ENCODE measurements at places on chromosomes 2 and 18.

DNA sequence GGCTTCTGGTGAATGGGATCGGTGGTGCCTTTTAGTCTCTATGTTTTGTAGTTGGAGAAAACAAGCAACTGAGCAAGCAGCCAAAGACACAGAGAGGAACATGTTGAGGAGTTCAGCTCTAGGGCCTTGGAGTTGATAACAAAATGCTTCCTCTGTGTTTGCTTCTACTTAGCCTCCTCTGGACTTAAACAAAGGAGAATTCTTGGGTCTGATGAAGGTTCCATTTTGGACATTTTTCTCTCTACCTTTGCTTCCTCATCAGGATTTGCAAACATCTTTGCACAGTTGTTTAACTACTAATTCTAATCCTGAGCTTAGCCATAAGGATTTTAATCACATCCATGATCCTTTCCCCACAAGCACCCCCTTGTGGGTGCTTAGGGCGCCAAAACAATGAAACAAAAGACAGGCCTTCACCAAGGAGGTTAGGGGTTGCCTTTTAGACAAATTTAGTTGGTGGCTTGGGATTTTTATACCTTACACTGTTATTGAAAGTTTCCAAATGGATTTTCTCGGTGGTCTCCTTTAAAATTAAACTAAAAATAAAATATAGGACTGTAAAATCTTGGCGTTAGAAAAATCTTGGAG is 148.5 kb upstream of the SATB2 start:
- no peak for DNase-seq

DNA sequence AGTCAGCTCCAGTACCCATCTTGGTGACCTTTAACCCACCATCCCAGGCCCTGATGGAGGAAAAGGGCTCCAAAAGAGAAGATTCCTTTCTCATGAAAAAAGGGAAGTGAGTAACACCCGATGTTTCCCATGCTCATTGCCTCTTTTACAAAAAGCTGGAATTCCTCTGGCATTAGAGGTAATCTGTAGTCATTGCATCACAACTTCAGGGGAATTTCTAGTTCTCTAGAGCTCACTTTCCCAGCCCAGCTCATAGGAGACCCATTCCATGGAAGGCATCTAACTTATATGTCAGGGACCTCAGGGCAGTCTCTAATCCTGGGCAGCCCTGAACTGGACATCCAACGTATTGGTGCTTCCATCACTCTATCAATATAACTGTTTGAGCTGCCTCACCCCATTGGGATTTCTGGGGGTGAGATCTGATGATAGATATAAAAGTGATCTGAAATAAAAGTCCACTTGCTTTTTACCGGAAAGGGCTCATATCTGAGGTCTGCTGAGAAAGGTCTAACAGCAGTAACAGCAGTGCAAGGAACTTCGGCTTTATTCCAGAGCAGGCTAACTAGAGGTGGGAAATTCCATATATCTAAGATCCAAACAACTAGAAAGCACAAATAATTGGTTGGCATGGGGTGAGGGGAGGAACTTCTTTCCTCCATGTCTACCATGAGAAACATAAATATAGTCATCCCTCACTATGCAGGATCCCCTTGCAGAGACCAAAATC is 106.1 kb downstream of the ETAA1 start:
- DNase-seq, result no peak

- DNase-seq, result no peak
Measured at GRCh38 chr2:12816379-12817306, 99.9 kb downstream of the TRIB2 start.

DNA sequence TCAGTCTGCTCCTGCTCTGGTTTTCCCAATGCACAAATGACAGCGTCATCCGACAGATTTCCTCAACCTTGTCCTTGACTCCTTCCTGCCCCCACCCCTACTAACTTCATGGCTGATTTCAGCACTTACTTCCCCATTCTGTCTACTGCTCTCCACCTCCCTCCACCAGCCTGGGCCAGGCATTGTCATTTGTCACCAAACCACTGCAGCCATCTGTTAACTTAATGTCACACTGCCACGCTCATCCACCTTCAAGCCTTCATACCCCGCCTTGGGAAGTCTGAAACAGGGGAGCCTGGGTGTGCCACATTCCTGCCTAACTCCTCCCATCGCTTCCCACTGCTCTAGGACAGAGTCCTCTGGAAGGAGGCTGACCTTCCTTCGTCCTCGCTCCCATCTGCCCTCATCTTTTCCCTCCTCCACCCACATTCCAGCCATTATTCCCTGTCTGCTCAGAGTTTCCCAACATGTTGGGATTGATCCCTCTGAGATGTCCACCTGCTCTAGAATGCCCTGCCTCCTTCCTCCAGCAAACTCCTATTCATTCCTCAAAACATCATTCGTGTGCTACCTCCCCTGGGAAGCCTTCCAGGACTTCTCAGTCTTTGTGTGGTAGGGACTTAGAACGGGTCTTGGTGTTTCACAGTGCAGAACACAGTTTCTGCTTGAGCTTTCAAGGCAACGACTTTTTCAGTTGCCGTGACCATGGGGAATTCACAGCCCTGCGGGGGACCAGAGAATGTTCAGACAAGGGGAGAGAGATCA is 42.2 kb upstream of the SMAD7 start:
- DNase-seq, result no peak

DNA sequence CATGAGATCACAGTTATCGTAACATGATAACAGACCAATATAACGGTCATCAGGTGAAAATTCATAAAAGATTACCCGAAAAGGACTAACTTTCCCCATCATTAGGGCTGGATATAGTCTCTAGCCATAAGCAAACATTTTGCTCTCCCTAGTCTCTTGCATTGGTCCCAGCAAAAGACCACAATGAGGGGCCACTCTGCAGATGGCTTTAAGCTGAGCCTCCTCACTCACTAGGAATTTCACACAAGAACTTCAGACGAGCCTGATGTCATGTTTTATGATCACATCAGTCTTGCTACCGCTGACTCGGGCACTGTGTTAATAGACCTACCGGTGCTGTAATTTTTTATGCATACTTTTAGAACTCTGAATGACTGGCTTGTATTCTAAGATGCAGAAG is 35.2 kb downstream of the STK17B start:
- no peak for DNase-seq

DNA sequence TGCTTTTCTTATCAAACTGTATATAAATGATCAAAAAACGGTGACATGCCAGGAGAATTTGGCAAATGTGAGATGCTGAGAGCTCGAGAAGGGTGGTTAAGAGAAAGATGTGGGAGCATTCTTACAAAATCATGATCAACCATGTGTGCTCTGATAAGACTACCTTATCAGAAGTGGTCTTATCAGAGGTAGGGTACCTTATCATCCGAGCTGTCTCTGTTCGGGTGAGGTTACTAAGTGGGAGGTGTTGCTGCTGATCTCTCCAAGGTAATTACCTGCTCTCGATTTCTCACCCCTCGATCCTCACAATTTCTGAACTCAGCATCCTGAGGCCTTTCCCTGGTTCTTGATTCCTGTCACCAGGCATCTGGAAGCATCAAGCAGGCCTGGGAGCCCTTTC is 813.0 kb upstream of the ID2 start:
- DNase-seq, result no peak

- no peak for DNase-seq
Measured at GRCh38 chr2:7119132-7119835, 202.1 kb downstream of the RNF144A start.

- no peak for DNase-seq
Measured at GRCh38 chr2:172052000-172052983, 33.0 kb upstream of the DLX1 start.

DNA sequence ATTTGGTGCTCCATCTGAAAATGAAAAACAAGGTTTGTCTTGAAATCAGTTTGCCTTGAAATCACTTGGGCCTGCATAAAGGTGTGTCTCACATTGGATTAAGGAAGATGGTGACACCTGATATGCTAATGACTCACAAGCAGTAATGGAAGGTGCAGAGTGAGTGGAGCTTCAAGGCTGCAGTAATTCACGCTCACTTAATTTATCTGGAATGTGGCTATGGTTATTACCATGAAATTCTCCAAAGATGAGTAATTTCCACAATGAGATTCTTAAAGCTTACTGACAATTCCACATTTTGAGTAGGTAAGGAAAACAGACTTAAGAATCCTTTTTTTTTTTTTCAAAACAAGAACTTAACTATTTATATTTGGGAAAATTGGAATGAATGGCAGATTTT is 156.8 kb downstream of the PAX3 start:
- no peak for DNase-seq

- no peak for DNase-seq
Measured at GRCh38 chr18:22283116-22283395, 113.7 kb downstream of the GATA6 start.

GRCh38 chr2:186648130-186648529 is 45.7 kb upstream of the FAM171B start:
- DNase-seq, result no peak

DNA sequence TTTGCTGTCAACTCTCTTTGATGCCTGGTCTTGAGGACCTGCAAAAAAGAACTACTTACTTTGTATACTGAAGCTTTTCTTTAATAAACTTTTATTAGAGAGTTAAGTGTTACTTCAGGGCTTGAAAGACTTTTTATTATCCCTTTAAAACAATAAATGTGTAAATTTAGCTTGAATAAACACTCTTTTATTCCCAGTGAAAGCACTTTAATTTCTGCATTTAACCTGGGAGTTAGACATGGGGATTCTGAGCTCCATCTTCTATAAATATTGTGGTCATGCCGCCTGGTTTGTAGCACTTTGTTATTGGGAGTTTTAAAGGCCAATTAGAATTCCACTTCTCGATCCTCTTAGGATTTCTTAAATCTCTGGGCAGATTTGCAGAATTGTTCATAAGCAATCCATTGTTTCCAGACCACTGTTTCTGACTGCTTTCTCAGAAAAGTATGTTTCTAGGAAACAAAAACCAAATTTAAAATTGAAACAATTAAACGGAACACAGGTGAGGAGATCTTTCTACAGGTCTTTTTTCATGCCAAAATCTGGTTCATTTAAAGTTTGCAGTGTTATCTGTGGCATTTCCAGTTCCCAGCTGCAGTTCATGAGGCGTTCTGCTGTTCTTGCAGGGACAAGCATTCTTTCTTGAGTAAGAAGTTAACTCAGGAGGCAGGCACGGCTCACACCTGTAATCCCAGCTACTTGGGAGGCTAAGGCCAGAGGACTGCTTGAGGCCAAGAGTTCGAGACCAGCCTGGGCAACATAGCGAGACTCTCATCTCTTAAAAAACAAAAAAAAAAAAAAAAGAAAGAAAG is 18.1 kb upstream of the E2F6 start:
- no peak for DNase-seq

DNA sequence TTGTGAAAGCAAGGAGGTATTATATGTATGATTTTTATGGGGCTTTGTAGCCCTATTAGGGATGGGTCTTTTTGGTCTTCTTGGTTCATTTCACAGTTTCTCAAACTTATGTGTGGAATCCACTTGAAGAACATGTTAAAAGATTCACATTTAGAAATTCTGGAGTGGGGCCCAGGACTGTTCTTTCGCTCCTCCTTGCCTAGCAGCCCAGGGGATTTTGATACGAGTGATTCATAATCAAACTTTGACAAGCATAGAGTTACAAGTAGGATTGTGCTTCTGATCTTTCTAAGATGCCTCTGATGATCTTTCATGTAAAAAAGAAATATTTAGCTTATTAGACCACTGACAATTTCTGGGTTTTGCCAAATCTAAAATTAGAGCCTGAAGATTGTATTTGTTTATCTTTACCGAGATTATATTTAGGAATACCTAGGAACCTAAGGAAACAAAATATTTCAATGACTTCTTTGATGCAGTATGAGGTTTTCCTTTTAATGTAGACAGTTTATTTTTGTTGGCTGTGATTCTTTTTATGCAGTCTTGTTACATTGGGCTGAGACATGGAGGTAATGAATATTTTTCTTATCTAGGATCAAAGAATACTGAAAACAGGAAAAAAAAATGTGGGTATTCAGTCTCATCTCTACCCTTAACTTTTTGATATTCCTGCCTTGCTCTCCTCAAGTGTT is 324.0 kb downstream of the PARD3B start:
- DNase-seq, result no peak

- DNase-seq, result no peak
Measured at GRCh38 chr2:29706171-29706720, 215.1 kb downstream of the ALK start.

GRCh38 chr2:53938904-53939303 is 31.9 kb downstream of the PSME4 start:
- DNase-seq, result no peak

DNA sequence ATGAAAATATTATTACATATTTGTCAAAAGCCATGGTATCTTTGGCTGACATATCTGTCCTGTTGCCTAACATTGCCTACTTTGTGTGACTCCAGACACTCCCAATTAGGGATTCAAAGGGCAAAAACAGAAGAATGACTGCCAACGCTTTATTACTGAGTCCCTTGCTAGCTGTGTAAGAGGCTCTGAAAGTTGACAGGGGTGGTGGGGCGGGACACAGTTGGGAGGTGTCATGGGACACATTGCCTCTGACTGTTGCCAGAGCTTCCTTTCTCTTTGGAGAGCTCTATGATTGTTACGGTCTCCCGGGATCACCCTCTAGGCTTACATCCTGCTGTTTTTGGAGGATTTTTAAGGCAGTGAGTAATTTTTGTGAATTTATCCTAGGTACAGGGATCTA is 249.6 kb upstream of the ACVR2A start:
- no peak for DNase-seq

- no peak for DNase-seq
Measured at GRCh38 chr18:75779450-75779849, 351.9 kb upstream of the SMIM21 start.

DNA sequence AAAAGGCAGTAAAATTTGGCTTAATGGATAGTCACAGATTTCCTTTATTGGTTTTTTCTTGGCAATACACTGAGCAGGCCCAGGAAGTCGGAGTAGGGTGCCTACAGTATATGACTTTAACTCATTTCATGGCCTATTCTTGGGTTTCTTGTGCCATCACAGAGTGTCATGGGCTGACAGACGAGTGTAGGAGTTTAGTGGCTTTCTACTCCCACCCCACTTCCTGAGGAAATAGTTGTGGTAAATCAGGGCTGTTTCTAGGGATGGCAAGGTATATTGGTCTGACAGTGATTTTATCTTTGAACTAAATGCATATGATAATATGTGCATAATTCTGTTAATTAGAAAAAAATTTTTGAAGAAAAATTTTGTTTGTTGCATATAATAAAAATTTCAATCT is 100.1 kb downstream of the PLCL1 start:
- DNase-seq, result no peak

DNA sequence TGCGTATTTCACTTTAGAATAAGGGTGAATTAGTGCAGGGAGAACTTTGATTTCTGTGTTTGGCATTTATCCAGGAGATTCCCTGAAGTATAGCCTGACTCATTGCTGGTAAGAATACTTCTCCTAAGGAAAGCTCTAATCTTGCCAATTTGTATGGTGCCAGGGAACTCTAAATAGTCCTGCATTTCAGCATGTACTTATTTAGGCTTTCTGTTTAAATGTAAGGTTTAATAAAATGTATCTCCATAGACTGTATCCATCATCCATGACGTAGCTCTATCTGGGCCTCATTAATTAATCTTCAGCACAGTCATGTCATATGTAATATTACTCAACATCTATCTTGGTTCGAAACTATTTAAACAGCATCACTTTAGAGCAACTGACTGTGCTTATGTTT is 127.7 kb downstream of the DOK6 start:
- DNase-seq, result no peak

Measured in activated T-helper 1 cell treated with anti-CD3 and anti-CD28 coated beads, Interleukin-2, amount 50 U/mL, for 16 hours (primary cell).